ENCODE measurements at places on chromosomes 16 and 17. TPM values are rescaled to one million over a fixed set of nuclear protein-coding genes. Genes with fewer than 3 reads are reported as not detected.

DNA sequence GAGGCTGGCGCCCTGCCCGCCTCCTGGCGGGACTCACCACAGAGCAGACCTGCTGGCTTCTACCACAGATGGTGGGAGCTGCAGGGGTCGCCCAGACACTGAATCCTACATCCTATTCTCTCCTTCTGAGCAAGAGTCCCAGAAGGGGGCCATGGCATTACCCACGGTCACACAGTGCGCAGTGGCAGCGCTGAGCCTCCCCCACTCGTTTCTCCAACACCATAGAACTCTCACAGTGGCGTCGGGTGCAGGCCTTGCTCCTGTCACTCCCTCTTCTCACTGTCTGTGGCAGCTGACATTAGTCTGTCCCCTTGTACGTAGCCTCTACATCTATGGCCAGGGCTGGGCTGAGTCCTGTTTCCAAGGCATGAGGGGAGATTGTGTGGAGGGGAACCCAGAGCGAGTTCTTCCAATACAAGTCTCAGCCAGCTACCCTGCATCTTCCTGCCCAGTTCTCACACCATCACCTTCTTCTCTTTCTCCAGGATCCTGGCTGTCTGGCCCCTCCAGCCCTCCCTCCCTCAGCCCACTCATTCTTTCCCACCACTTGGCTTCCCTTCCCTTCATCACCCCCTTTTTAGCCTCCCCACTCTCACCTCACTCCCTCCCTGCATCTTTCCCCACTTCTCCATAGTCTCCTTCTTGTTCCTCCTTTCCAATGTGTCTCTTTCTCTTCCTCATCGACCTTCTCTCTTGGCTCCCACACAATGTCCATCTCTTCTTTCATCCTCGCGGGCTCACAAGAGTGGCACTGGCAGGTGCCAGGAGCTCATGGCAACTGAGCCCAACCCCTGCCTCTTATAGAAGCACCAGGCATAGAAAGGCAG is 5.9 kb downstream of the UBTF start:
- DNase-seq: no peak

- DNase-seq: no peak
Measured at GRCh38 chr17:76548378-76549214, 8.8 kb downstream of the PRCD start.

EME2 gene
- 7.2 TPM for total RNA-seq

DNA sequence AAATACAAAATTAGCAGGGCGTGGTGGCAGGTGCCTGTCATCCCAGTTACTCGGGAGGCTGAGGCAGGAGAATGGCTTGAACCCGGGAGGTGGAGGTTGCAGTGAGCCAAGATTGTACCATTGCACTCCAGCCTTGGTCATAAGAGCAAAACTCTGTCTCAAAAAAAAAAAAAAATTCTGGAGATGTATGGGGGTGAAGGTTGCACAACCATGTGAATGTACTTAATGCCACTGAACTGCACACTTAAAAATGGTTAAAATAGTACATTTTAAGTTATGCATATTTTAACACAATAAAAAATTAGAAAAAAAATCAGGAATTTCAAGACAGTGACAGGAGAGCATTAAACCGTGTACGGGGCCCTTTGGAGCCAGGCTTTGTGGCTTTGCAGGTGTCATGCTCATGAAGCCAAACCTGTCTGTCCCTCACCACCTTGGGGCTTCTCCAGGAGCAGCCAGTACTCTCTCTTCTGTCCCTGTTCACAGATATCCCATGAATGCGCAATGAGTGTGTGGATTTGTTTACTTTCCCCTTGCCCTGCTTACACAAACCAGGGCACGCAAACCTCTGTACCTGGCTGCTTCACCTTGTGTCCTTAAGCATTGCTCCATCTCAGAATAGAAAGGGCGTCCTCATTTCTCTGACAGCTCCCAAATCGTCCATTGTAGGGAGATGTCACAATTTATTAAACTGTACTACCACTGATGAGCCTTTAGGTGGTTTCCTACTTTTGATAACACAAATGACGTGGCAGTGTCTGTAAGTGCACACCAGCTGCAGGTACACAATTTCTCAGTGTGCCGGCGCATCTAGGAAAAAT is 58.2 kb upstream of the CBX4 start:
- DNase-seq: no peak

- DNase-seq: no peak
Measured at GRCh38 chr16:56298948-56299596, 107.8 kb downstream of the GNAO1 start.

DNA sequence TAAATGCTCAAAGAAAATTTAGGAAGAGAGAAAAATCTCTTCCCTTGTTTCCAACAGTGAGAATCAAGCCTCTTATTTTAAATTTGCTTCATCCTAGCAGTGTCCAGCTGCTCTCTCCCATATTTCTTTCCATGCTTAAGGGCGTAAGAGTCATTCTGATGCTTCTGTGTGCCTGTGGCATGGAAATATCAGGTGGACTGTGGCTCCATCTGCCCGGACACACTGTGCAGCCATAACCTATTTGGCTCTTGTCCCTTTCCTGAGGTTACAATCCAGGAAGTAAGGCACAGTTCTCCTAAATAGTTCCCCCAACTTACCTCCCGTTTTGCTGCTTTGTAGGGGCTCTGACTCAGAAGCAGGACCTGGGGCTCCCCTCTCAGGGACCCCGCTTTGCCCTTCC is 6.3 kb upstream of the KRT222 start:
- no peak for DNase-seq

DNA sequence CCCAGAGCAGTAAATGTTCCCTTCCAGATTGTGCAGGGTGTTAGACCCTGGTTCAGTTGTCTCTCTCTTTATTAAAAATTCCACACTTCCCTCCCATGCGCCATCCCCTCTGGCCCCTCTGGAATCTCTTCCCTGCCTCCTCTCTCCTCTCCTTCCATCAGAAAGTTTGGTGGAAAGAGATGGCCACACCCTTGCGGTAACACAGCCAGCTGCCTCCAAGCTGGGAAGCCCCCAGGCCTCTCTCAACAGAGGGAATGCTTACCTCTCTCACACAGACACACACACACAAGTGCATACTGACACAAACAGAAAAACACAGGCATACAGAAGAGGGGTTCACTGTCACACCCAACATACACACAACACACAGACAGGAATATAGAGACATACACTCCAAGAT is 220.5 kb downstream of the C16orf78 start:
- peak; percentile 18 for DNase-seq

- no peak for DNase-seq
Measured at GRCh38 chr17:4858068-4858881, 25.1 kb downstream of the MINK1 start.

CRYM gene
- 29.4 TPM for total RNA-seq

CDH1 gene
- 15.9 TPM for total RNA-seq

DNA sequence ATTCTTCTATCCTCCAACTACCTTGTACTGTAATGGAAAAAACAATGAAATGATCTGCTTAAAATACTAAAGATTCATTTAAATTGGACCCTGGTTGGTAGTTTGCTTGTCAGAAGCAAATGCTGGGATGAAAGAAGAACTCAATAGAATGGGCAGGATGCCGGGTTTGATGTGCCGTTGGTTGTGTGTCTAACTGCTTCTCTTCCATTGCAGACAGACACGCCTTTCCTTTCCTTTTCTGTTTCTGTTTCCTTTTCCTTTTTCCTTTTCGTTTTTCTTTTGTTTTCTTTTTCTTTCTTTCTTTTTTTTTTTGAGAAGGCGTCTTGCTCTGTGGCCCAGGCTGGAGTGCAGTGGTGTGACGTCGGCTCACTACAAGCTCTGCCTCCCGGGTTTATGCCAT is 64.6 kb downstream of the PLCG2 start:
- no peak for DNase-seq

DNA sequence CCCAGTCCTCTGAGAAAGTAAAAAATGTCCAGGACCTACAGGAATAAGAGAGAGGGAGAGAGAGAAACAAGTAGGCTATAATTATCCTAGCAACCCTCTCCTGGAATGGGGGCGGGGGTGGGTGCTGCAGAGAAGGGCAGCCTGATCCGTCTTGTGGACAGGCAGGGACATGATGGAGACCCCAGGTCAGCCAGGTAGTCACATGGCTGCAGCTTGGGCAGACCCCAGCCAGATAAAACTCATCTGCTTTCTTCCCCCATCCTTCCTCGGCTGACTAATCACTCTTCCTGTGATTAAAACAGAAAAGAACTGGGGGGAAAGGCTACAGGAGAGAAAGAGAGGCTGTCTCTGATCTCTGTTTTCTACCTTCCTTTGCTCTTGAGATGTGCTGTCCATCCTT is 32.6 kb downstream of the COPZ2 start:
- no peak for DNase-seq

CCL4 gene
- total RNA-seq: 22.1 TPM

- no peak for DNase-seq
Measured at GRCh38 chr17:49157784-49158183, 25.2 kb downstream of the B4GALNT2 start.

DNA sequence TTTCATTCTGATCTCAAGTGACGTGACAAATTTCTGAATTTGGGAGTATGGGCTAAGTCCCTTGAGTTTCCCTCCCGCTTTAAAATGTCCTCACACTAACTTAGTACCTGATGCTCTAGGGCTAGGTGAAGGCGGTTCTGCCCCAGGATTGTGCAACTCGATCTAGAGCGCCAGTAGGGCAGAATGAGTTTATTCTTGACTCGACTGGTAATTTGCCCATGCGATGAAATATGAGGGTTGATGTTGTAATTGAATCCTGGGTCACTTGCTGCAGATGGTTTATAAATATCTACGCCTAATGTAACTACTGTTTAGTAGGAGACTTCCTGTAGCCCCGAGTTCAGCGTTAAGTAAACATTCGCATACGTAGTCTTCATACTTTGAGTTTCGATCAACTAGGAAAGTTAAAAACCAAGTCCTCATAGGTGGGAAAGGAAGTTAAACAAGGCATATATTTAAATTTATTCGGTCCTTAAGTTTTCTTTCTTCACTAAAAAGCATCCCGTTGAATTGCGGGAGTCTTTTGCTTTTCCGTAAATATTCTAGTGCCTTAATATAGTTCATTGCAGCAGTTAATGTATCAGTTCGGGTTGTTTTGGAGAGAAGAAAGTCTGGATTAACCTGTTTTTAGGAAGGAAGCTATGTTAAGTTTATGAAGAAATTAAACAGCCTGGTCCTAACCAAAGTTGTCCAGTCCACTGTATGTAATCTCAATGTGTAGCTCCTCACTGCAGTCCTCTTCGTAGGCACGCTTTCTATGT is 1.6 kb downstream of the CTCF start:
- peak; percentile 60 for DNase-seq

DNA sequence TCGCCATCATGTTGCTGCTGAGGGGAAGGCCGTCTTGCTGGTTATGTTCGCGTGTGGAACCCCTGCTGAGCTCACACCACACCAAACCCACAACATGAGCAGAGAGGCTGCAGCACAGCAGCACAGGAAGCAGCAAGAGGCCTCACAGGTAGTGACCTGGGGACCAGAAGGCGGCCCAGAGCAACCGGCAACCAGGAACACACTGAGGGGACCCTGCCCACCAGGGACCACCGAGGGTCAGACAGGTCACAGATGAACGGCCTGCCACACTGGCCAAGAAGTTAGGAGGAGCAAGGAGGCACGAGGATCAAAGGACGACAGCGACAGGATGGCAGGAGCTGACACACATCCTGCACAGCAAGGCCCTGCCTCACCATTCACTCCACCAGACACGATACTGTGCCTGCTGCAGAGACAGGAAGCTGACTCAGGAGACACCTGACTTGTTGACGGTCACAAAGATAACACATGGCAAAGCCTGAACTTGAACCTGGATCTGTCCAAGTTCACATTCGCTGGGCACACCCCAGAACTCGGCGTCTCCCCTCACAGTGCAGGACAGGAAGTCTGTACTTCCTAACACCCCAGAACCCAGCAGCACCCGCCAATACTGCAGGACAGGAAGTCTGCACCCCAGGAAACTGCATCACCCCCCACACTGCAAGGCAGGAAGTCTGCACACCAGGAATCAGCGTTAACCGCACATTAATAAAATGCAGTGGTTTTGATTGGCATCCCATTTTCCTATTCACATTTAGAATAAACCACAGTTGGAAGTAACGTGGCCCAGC is 98.5 kb downstream of the ZNF778 start:
- no peak for DNase-seq

PRDM7 gene
- total RNA-seq: 2.2 TPM

NPW gene
- not detected for total RNA-seq

DNA sequence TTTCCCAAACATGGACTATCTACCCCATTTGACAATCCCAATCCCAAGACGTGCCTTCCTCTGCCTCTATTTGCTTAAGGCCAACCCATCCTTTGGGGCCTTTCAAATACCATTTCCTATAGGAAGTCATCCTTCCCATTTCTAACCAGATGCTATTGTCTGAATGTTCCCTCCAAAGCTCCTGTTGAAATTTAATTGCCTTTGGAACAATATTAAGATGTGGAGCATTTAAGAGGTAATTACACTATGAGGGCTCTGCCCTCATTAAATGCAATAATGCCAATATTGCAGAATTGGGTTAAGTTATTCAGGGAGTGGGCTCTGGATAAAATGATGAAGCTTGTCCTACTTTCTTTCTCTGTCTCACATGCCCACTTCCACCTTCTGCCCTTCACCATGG is 125.4 kb downstream of the ASIC2 start:
- DNase-seq: no peak

- DNase-seq: no peak
Measured at GRCh38 chr16:1713331-1713730, 7.3 kb downstream of the MAPK8IP3 start.

TBC1D3K gene
- not detected for total RNA-seq

DNA sequence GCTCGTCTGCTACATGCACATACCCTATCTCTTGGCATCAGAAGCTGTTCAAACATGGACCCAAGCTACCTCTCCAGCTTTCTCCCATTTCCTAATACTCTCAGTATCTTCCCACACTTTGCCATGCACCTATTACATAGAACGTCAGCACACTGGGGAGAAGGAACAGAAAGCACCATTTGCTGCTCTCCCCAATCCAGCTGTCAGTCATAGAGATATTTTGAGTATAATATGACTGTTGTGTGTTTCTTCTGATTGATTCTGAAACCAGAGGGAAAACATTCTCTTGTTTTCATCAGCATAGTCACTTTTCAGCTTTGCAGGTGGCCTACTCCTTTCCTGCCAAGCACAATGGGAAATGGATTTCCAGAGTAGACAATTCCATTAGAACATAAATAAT is 107.1 kb downstream of the ADAMTS18 start:
- no peak for DNase-seq

- DNase-seq: no peak
Measured at GRCh38 chr16:70664325-70665112, 18.2 kb downstream of the IL34 start.
